ENCODE measurements at places on chromosomes 7 and 10.

DNA sequence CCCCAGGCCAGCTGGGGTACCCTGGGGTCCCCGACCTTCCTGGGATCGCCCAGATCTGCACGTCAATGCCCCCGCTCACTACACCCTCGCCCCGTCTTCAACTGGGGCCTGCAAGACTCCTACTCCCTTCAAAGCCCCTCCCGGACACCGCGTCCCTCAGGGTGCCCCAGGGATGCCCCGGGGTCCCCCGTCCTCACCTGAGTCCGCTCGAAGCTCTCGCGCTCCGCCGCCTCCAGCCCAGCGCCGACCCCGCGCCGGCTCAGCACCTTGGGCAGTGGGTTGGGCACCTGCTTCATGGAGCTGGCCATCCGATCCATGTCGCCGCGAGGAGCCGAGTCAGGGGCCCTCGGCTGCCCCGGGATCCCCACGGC is at the start of gene HIP1:
HIP1 (minus strand) TSS at position 338 of the 371 bp plus-strand sequence; CDS start at position 317, 21 bp downstream.
- no peak for DNase-seq

- DNase-seq = no peak
Measured at GRCh38 chr10:29636178-29636577, 1.4 kb upstream of the SVIL start.

DNA sequence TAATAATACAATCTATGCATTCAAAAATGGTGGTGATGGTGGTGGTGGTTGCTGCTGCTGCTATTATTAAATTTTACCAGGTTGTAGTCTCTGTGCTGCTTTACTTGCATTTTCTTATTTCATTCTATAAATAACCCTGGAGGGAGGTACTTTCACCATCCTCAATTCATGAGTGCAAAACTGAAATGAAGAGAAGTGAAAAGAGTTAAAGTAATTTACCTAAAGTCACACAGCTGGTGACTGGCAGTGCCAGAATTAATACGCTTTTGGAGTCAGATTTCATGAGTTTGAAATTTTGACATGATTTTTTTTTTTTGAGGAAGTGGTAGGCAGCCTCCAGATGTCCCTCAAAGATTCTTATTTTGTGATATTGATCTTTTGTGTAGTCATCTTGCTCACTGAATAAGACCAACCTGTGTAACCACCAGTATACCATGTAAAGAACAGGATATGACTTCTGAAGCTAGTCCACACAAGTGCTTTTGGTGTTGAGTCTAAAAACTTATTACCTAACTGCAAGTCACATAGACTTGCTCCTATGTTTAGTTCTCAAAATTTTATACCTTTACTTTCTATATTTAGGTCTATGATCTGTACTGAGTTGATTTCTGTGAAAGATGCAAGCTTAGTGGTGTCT is 218.8 kb downstream of the ZWINT start:
- no peak for DNase-seq

DNA sequence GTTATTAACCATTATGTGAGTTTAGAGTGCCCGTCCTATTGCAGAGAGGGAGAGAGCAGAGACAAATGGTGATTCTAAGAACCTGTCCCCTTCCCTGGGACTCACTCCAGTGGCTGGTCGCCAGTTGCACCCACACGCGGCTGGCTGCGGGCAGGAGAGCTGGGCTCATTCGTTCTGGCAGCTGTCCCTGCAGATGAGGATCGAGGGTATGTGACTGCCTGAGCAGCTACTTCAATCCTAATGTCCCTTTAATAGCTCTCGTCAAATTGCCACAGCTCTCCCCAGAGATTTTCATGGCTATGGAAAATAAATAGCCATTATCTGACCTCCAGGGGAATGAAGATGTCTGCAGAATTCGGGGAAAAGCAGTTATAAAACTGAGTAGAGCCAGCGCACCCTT is 41.6 kb downstream of the RBM28 start:
- DNase-seq = no peak

DNA sequence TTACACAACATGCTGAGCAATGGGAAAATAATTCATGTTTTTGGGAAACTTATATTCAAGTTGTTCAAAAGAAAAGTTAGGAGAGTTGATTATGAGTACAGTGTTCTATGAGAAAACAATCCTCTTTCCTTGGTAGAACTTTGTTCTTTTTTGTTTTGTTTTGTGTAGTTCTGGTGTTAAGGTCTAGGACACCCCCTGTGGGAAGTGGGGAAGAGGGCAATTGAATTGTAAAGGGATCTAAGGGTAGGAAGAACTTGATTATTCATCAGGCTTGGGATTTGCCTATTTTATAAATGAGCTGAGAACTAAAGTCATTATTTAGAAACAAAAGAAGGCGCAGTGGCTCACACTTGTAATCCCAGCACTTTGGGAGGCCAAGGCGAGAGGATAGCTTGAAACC is 25.9 kb upstream of the CDK13 start:
- no peak for DNase-seq

DNA sequence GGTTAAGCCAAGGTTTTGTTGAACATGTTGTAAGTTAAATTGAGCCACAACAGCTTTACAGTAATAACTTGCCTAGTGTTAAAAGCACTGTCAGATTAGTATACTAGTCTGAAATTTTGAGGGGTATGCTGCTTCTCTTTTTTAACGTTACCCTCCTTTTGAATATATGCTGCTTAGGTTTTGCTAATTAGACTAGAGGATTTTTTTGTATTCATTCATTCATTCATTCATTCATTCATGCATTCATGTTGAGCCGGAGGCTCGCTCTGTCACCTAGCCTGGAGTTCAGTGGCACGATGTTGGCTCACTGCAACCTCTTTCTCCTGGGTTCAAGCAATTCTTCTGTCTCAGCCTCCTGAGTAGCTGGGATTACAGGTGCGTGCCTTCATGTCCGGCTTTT is 24.7 kb downstream of the DNAJB6 start:
- DNase-seq = no peak

GRCh38 chr10:25493122-25493893 is 318.5 kb downstream of the GPR158 start:
- no peak for DNase-seq

- no peak for DNase-seq
Measured at GRCh38 chr10:110029450-110029849, 21.7 kb downstream of the ADD3 start.

- no peak for DNase-seq
Measured at GRCh38 chr7:132004529-132004928, 448.1 kb upstream of the PODXL start.

DNA sequence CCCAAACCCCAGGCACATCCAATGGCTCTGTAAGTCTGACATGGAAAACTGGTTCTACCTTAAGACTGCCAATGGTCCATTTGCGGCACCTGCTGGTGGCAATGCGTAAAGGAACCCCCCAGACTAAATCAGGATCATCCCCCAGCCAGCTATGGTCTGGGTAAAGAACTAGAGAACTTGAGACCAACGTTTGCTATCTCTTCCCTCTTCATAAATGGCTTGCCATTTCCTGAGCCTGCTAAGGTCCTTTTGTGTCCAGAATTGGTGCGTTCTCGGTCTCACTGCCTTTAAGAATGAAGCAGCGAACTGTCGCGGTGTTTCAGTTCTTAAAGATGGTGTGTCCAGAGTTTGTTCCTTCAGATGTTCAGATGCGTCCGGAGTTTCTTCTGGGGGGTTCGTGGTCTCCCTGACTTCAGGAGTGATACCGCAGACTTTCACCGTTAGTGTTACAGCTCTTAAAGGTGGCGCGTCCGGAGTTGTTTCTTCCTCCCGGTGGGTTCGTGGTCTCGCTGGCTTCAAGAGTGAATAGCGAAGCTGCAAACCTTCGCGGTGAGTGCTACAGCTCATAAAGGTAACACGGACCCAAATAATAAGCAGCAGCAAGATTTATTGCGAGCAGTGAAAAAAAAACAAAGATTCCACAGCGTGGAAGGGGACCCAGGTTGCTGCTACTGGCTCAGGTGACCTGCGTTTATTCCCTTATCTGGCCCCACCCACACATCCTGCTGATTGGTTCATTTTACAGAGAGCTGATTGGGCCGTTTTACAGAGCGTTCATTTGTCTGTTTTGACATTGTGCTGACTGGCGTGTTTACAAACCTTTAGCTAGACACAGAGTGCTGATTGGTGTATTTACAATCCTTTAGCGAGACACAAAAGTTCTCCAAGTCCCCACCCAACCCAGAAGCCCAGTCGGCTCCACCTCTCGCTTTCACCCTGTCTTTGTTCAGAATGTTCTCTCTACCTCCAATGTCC is 95.4 kb downstream of the ELMO1 start:
- peak; percentile 45 for DNase-seq

- no peak for DNase-seq
Measured at GRCh38 chr10:88687853-88688467, 18.1 kb upstream of the LIPK start.

- DNase-seq = no peak
Measured at GRCh38 chr7:138370956-138371355, 89.1 kb upstream of the TRIM24 start.

DNA sequence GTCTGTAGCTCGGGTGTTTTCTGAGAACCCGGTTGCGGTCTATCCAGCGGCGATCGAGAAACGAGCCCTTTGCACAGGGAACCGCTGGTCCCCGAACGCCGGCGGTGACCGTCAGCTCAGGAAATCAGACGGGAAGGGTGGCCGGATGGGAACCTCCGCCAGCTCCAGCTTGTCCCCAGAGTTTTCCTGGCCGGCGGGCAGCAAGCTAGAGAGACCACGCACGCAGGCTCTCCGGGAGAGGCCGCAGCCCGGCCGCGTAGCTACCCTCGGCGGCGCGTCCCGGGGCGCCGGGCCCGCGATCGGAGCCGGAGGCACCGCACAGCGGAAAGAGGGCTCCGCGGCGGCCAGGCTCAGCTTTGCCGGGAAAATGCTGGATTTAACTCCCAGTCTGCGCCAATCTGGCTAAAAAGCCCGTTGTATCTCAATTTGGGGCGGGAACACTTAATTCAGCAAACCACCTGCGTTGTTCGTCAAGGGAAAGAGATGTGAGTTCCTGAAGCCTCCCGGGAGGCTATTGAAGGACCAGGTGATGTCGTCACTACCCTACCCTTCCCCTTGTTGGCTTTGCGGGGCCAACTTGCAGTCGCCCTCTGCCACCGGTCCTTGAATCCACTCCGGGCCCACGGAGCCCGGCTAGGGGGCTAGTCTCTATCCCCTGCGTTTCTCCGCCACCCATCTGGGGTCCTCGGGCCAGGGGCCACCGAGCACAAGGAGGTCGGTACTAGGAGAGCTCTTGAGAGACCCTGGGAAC is 859 bp upstream of the CH25H start:
- DNase-seq = no peak

DNA sequence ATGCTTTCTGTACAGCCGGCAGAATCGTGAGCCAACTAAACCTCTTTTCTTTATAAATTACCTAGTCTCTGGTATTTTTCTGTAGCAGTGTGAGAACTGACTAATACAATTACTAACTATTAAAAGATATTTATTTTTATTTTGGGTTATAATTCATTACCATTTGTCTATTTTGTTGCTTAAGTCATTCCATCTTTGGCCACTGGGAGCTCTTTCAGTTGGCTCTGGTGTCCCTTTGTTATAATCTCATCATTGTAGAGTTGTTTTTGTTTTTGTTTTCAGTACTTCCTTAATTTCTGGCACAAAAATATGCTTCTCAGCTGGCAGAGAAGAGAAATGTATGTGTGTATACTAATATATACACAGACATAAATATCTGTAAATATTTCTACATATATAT is 807.9 kb upstream of the MBL2 start:
- no peak for DNase-seq

GRCh38 chr7:131265227-131265626 is 62.4 kb upstream of the MKLN1 start:
- DNase-seq = no peak

GRCh38 chr10:96440361-96441292 is 73.1 kb downstream of the TLL2 start:
- DNase-seq = no peak

GRCh38 chr10:80516506-80517075 is 21.1 kb upstream of the SH2D4B start:
- no peak for DNase-seq

GRCh38 chr10:114426476-114426875 is 22.2 kb upstream of the AFAP1L2 start:
- DNase-seq = no peak

DNA sequence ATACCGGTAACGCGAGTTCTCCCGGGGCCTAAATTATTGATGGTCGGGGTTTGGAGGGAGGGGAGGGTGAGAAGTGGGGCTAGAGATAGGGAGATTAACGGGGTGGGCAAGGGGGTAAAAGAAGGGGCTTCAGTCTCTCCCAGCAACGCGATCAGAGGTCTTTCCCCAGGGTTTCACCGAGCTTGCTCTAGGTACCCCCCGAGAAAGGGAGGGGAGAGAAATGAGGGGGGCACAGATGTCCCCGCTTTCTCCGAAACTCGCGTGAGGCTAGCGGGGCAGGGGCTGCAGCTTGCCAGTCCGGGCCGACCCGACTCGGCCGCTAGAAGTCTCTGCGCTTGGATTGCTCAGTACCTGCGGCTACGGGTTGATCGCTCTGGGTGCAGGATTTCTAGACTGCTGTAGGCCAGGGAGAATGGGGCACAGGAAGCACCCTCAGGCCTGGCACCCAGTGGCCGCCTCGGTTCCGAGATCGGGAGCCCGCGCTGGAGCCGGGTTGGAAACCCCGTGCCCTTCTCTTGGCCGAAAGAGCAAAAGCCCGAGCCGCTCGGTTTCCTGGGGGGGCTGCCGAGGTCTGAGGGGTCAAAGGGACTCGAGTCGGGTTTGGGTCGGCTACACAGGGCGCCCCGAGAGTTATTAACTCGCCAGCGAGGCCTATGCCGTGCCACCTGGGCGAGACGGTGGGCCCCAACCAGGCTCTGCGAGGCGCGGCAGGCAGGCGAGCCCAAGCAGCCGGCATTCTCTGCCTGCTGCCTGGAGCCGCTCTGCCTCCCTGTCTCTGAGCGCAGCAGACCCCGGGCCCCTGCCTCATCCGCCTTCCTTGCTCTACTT is 3.1 kb downstream of the PAX2 start:
- no peak for DNase-seq

- no peak for DNase-seq
Measured at GRCh38 chr7:85392326-85392725, 205.5 kb upstream of the SEMA3D start.

All from activated T-helper 1 cell treated with Interleukin-2 at 50 U/mL for 16 hours (primary cell).